ENCODE measurements at places on chromosomes 4 and X. TPM values are rescaled to one million over a fixed set of nuclear protein-coding genes. Genes with fewer than 3 reads are reported as not detected.

SORBS2 gene
- not detected for total RNA-seq

NOX1 gene
- total RNA-seq = not detected

ALG13 gene
- total RNA-seq = 45.0 TPM

ARFIP1 gene
- total RNA-seq = 38.3 TPM

CT45A2 gene
- not detected for total RNA-seq

IQSEC2 gene
- 17.2 TPM for total RNA-seq

KLHL13 gene
- total RNA-seq = 6.0 TPM

CFI gene
- total RNA-seq = 20.2 TPM

RBMX gene
- 295 TPM for total RNA-seq

ZNF711 gene
- 0.29 TPM for total RNA-seq

TKTL1 gene
- not detected for total RNA-seq

SHOX gene
- not detected for total RNA-seq

DAPP1 gene
- not detected for total RNA-seq

All from myometrial cell (primary cell).